Hepatocyte (in vitro differentiated cells): ENCODE measurements at places on chromosomes 6 and 20.

- no peak for DNase-seq
Observed at GRCh38 chr20:48703107-48703506, 124.7 kb downstream of the PREX1 start.

- no peak for DNase-seq
Observed at GRCh38 chr6:90892271-90892670, 305.4 kb upstream of the MAP3K7 start.

DNA sequence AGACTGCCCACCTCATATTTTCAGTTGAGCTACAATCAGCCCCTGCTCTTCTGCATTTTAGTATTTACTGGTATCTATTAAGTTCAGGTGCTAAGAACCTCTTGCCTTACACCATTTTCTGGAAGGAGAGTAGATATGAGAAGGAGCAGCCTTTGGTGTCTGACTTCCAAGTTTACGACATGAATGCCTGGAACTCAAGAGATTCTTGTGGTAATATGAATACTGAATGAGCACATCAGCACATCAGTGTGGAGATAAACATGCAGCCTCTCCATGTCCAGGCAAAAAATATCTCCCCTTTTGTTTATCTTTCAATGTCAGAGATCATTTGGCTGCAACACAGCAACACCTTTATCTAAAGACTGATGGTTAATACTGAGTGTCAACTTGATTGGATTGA is 65.8 kb upstream of the THEMIS start:
- DNase-seq = no peak

GRCh38 chr20:22529150-22530019 is 55.0 kb downstream of the FOXA2 start:
- no peak for DNase-seq

- DNase-seq = no peak
Observed at GRCh38 chr20:15058841-15059240, 721.4 kb upstream of the FLRT3 start.

GRCh38 chr20:41782730-41783406 is 164.7 kb upstream of the CHD6 start:
- DNase-seq = no peak

- DNase-seq = no peak
Observed at GRCh38 chr6:26328265-26328844, 36.6 kb upstream of the BTN3A2 start.

DNA sequence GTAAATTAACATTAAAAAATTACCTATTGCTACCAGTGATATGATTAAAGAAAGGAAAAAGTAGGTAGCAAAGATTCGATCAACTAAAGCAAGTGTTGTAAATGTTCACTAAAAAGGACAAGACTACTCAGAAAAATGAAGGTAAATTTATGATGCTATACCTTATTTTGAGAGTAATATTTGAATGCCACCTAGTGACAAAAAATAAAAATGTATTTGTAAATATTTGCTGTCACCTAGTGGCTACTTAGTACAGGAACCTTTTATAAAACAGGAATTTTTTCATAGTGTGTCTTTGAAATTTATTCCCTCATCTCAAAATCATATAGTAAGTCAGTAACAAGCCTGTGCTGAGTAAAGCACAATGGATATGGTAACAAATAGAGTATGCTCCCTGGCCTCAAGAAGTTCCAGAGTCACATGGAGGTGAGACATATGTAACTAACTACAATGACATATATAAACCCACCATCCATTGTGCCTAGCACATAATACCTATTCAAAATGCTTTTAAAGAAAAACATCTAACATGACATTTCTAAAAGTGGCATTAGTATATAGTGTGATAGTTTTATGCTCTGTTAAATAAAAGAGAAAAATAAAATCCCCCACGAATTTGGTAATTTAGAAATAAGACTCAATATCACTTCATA is 193.1 kb upstream of the SIM1 start:
- peak; percentile 19 for DNase-seq

DNA sequence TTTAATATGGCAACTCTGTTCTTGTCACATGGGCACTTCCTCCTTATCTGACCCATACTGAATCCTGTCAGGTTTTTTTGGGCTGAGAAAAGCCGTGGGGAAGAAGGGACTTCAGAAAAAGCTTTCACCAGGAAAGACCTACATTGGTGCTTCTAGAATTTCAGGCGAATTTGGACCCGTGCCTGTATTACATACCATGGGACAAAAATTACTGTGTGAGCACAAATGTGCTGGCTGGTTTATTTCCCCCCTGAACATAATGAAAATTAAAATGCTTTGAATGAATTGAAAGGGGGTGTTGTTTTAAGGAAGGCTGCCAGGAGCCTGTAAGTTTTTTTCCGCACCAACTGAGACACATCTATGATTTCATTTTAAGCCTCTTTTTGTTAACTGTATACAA is 29.6 kb downstream of the CAP2 start:
- DNase-seq = no peak
